Cerebellar nuclear complex (tissue), 1 donor: ENCODE measurements at places on chromosomes 5 and 9.

GRCh38 chr9:72817413-72817812, 135.4 kb downstream of the ALDH1A1 start:
- DNase-seq = no peak

DNA sequence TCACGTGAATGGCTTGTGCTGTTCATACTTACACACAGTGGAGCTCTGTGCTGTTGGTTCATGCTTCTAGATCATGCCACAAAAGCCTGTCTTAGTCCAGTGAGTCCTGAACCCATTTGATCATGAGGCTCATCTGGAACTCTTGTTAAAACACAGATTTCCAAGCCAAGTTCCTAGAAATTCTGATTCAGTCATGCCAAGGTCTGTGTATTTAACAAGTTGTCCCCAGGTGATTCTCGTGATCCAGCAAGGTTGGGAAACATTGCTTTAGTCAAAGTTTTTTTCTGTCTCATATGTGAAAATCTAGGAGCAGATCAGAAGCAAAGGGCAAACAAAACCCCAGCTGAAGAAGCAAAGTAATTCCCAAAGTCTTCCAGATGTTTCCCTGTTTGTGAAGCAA, 112.5 kb upstream of the GAS1 start:
- no peak for DNase-seq

DNA sequence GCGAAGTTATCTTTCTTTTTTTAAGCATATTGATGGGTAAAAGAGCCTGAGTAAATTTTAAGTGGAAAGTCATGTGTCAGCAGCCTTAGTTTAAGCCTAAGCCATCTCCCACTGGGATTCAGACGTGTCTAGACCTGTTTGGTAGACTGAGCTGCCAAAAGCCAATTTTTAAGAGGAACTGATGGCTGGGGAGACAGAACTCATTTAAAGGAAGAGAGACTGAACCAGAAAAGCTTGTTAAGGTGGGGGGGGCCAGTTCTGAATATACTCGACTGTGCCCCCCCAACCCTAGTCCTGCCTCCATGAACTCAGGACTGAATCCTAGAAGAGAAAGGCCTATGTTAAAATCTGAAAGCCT, 58.3 kb upstream of the PLPP1 start:
- no peak for DNase-seq

- no peak for DNase-seq
Measured at GRCh38 chr9:22054529-22054928, 45.4 kb upstream of the CDKN2B start.

DNA sequence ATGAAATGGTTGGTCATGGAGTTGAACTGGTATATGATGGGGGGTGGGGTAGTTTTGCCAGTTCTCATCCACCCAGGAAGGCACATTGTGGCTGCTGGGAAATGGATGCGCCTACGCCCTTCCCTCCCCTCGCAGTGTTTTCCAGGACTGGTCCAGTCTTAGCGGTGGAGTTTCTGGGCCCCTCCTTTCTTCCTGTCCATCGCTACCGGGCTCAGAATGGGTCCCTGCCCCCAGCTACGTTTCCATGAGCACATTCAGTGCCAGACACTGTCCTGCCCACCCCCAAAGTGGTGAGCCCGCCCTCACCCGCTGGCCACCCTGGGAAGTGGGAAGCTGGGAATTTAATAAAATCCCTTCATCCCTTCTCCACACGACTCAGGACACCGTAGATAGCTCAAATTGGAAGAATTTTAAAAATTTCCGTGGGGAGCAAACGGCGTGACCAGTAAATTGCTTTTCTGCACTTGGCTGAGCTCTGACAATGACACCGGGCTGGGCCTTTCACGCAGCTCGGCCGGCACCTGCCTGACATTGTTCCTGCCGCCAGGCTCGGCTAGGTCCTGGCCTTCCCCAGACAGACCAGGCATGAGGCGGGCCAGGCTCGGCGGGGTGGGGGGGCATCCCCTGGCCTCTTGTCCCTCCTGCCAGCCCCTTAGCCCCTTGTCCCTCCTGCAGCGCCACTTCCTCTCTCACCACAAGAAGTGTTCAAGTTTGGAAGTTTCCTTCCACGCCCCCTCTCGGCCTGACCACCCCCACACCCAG, 3.6 kb downstream of the FGF18 start:
- no peak for DNase-seq

- no peak for DNase-seq
Measured at GRCh38 chr5:124643336-124643735, 103.1 kb downstream of the ZNF608 start.

GRCh38 chr5:138569782-138570181, 5.4 kb downstream of the HSPA9 start:
- DNase-seq = no peak

DNA sequence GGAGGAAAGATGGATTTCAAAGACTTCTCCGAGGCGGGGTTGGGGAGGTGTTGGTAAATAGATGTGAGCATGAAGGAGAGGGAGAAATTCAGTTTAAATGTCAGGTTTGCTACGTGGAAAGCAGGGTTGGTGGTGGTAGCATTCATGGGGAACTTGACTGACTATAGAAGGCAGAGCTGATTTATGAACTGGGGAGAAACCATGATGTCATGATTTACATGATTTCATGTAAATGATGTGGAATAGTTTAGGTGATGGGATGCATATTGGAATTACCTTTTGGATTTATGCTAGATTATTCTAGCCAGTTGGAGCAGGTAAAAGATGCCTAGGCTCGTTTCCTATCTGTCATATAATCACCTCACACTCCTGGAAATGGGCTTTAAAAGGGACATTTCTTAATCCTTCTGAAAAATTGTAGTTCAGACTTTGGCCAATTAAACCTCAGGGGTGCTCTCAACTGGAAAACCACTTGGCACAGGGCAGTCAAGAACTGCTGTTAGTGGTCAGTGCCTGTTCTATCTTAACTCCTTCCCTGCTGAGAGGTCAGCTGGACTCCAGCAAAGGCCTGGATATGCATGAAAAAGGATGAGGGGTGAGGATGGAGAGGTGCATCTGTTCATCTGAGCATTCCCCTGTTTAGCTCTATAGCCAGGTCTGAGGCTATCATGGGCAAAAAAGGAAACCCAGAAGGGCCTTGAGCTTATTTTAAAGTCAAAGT, 50.1 kb upstream of the BASP1 start:
- no peak for DNase-seq

GRCh38 chr5:120599576-120599975, 135.5 kb downstream of the PRR16 start:
- DNase-seq = no peak

DNA sequence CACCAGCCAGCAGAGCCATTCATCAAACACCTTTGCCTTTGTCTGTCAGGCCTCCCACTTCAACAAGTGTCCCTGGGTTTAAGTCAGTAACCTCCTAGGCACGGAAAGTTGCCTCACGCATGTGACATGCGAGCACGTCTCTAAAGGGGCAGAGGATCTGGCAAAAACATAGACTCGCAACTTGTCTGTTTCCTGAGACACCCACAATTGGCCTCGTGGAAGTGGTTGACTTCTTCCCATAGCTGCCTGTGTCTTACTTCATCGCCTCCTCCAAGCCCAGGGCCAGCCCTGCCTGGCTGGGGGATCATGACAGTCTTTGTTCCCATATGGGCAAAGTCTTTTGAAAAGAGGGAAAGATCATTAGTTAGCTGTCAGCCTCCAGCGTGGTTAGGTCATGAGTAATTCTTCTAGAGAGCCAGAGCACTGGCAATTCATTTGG, 35.5 kb upstream of the GLRX start:
- DNase-seq = no peak

GRCh38 chr9:89527084-89527483, 29.2 kb upstream of the SEMA4D start:
- DNase-seq = no peak

GRCh38 chr5:150589862-150590601, 50.4 kb upstream of the SYNPO start:
- DNase-seq = no peak

DNA sequence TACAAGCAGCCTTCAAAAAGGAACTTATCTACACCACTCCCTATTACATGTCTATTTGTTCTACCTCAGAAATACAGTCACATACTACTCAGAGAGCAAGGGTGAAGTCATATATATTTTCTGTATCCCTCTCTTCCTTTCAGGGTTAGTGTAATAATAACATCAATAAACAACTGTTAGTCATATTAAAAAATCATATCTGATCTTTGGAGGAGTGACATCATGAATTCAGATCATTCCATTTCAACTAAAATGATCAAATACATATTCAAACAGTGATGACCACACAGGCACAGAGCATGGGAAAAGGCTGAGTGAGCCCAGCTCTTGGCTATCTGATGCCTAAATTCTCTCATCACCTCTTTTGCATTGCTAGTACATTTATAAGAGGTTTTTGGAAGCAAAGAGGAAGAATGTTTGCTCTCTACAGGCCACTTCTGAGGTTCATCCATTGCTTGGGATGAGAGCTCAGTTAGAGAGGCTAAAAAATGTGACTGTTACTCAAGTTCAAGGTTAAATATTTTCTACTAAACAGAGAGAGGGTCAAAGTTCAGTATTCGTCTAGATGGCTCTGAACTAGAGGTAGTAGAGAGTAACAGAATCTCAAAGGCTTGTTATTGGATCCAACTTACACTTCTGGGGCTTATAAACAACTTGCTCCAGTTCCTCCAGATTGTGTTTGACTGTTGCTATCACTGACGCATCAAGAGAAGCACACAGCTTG, 39.0 kb downstream of the RIGI start:
- no peak for DNase-seq
